NCI-H2227 treated with DMSO at 0.1 percent for 48 hours (cell line): ENCODE measurements at places on chromosomes 4 and X.
A peak's percentile ranks its signal among the peaks of the same experiment; 100 is the strongest.

GRCh38 chr4:77332696-77333270, 175.8 kb downstream of the CCNG2 start:
- no peak for DNase-seq

GRCh38 chrX:9980401-9980800, 13.2 kb downstream of the CLDN34 start:
- DNase-seq = no peak

DNA sequence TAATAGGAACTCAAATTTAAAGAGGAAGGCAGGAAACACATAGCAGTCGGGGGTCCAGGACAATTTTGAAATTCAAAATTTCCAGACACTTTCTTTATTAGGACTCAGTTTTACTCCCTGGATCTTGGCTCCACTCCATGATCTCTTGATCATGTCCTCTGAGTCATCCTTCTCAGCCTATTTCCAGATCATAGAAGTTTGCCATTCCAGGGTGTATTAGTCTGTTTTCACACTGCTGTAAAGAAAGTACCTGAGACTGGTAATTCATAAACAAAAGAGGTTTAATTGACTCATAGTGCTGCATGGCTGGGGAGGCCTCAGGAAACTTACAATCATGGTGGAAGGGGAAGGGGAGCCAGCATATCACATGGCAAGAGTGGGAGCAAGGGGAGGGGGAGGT, 564.7 kb upstream of the ACTRT1 start:
- DNase-seq = no peak

GRCh38 chr4:81512757-81513501, 41.2 kb upstream of the RASGEF1B start:
- DNase-seq = no peak

GRCh38 chr4:15376594-15376993, 51.2 kb upstream of the C1QTNF7 start:
- DNase-seq = no peak

- peak; percentile 86 for DNase-seq
Measured at GRCh38 chrX:18424482-18425198, 768 bp upstream of the CDKL5 start.

DNA sequence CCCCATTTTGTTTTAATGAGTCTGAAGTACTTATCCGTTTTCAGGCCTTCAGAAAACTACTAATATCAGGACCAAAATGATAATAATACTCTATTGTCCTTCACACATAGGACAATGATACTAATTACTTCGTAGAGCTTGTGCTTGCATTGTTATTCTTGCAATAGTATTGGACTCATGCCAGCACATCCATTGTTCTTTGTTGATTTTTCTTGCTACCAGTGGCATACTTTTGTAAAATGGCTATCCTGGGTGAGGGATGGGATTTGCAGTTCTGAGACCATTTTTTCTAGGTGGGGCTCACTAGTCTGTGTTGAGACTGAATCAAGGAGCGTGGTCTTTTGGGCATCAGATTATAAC, 195.3 kb downstream of the MAML3 start:
- DNase-seq = peak; percentile 22
